Nephron progenitor cell (in vitro differentiated cells): ENCODE measurements at places on chromosomes 13 and 19.
A peak's percentile ranks its signal among the peaks of the same experiment; 100 is the strongest.

GRCh38 chr19:42497492-42498168 is 30.7 kb downstream of the CEACAM1 start:
- DNase-seq: peak; percentile 25

DNA sequence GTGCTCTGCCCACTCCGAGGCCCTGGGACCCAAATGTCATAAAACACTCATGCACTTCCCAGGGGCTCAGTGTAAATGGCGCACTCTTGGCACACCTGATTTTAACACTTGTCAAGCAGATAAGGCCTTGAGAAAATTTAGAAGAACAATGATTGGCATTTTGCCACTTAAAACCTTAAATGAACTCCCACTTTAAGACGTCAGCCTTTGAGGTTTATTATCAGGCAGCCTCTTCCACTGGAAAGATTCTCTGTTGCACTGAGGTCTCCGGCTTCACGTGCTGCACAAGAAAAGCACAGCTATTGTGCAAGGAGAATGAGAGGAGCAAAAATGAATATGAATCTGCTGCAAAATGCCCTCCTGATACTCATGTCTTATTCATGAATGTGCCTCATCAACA is 38.5 kb upstream of the ATP11A start:
- no peak for DNase-seq

DNA sequence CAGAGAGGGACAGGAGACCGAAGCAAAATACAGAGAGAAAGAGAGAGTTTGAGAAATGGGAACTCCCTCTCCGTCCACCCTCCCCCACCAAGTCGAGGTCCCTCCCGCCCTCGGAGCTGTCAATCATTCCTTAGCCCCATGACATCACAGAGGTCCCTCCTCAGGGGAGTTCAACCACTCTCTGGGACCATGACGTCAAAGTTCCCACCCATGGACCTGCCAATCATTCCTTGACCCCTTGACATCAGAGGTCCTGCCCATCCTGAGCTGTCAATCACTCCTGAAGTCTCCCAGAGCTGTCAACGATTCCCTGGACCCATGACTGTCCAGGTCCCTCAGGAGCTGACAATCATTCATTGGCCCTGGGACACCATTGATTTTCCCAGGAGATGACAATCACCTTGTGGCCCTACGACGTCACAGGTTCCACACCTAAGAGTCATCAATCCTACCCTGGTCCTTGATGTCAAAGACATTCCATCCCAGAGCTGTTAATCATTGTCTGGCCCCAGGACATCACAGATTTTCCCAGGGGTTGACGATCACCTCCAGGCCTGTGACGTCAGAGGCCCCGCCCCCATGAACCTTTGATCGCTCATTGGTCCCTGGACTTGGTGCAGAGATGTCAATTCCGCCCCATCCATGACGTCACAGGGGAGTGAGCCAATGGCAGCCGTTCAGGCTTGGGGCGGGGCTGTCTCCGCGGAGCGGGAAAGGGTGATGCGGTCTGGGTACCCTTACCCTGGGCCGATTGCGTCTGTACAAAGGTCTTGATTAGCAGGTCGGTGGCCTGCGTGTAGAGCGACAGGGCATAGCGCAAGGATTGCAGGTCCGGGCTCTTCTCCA is 61.7 kb downstream of the COLGALT1 start:
- DNase-seq: peak; percentile 45

DNA sequence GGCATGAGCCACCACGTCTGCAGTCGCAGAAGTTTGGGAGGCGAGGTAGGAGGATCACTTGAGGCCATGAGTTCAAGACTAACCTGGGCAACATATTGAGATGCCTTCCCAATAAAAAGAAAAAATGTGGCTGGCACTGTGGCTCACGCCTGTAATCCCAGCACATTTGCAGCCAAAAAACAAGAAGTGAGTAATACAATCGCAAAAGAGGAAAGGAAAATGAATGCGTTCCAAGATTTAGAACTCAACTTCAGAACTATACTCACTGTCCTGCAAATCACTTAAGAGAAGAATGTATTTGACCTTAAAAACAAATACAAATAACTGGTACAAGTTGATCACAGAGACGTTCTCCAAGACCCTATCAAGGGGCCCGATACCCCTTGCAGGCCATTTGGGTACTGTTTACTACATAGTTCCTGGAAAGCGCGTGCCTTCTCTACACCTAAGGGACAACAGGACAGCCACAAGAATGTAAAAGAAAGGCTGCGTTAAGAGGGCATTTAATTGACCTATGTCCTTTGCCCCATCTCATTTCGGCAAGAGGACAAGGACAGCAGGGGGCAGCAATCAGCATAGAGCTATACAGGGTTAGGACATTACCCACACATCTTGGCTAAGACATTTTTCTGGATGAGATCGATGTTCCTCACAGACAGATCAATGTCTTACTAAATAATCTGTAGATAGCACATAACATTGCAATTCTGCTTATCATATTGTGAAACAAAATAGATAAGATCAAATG is 41.3 kb downstream of the FLT3 start:
- DNase-seq: peak; percentile 20

DNA sequence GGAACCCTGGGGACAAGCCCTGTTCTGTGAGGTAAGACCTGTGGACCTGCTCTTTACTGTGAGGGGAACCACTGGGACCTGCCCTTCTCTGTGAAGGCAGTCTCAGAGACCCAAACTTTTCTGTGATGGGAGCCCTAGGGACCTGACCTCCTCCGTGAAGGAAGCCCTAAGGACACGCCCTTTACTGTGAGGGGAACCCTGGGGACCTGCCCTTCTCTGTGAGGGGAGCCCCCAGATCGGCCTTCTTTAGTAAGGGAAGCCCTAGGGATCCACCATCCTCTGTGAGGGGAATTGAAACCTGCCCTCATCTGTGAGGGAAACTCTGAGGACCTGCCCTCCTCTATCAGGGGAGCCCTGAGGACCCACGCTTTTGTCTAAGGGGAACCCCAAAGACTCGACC is 343.5 kb downstream of the UQCRFS1 start:
- DNase-seq: no peak

- no peak for DNase-seq
Observed at GRCh38 chr13:102606537-102607309, 9.9 kb downstream of the TPP2 start.

DNA sequence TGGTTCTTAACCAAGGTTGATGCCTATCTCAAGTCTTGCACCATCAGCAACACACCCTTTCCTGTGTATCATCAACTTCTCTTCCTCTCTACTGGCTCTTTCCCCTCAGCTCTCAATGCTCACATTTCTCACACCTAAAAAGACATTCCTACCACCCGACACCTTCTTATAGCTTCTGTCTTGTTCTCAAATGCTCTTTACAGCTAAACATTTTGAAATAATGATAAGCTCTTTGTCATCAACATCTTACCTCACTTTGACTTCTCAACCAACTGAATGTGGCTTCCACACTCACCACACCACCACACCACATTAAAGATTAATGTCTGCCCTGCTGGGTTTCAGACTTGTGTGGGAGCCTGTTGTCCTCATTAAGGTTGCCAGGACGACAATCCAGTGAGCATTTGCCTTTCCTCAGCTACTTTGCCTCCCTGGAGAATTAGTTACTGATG is 67.8 kb downstream of the RXFP2 start:
- no peak for DNase-seq

DNA sequence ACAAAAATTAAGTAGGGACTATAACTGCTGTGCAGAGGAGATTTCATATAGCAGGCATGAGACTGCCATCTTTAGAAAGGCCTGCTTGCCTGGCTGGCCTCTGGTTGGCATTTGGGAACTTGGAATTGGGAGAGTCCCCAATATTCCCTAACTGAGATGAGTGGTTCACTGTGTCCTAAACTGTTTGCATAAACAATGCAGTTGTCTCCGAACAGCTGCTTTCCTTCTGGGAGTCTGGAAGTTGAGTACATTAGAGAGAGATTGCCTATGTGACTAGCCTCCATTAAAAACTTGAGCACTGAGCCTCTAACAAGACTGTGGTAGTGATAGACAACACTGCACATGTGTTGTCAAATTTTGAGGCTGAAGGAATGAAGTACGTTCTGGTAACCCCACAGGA is 47.4 kb downstream of the STOML3 start:
- no peak for DNase-seq

DNA sequence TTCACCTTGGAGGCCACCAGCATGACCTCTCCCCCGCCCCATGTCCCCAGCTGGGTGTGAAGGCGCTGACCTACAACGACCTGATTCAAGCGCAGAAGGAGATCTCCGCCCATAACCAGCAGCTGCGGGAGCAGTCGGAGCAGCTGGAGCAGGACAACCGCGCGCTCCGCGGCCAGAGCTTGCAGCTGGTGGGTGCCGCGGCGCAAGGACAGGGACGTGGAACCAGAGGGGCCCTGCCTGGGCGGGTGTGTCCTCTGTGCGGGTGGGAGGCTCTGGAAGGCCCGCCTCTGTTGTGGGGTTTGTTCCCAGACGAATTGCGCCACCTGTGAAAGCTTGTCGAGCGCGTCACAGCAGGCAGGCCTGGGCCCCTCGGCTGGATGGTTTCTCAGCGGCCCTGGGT is 22.3 kb downstream of the PLEKHJ1 start:
- DNase-seq: peak; percentile 56

- no peak for DNase-seq
Observed at GRCh38 chr13:111664696-111665095, 344.3 kb downstream of the TEX29 start.

DNA sequence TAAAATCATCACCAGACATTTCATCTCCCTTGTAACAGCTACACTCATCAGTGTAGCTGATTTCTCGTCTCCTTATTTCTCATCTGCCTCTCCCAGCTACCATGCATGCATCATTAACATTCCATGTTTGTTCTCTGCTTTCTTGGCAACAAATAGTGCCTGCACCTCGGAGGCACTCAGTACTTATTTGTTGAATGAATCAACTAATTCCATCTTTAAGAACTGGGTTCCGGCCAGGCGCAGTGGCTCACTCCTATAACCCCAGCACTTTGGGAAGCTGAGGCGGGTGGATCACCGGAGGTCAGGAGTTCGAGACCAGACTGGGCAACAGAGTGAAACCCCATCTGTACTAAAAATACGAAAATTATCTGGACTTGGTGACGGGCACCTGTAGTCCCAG is 63.9 kb upstream of the GTF3A start:
- DNase-seq: no peak

DNA sequence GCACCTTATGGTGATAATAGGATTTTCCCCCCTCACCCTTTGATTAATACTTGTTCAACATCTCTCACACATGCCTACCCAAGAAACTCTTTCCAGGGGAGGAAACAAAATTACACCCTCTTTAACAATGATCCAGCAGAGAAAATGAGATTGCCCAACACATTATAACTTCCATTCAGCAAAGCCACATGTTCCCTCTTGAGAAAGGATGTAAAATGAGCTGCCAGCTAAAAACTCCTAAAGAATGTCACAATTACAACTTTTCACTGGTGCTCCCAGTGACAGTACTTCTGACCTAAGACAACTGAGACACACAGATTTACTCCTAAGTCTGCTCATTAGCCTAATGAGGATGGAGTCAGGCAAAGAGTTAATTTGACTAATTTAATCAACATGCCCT is 621.4 kb downstream of the DIAPH3 start:
- DNase-seq: no peak

- no peak for DNase-seq
Observed at GRCh38 chr19:44726465-44726864, 22.0 kb upstream of the BCL3 start.

DNA sequence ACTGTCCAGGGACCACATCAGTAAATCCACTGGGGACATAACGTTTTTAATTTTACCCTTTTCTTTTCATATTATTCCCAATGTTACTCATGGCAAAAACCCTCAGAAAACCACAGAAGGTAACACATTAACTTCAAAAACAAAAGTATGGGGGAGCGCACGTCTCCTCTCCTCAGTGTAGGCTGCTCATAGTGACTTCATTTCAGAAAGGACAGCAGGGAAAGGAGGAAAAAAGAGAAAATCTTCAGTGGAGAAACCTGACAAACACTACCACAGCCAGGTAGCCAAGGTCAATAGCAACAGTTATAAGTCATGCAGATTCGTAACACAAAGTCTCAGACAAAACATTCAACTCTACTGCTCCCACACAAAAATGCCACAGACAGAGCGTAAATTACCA is 21.4 kb downstream of the DZIP1 start:
- no peak for DNase-seq

GRCh38 chr19:16851031-16851712 is 22.0 kb downstream of the SIN3B start:
- DNase-seq: no peak

DNA sequence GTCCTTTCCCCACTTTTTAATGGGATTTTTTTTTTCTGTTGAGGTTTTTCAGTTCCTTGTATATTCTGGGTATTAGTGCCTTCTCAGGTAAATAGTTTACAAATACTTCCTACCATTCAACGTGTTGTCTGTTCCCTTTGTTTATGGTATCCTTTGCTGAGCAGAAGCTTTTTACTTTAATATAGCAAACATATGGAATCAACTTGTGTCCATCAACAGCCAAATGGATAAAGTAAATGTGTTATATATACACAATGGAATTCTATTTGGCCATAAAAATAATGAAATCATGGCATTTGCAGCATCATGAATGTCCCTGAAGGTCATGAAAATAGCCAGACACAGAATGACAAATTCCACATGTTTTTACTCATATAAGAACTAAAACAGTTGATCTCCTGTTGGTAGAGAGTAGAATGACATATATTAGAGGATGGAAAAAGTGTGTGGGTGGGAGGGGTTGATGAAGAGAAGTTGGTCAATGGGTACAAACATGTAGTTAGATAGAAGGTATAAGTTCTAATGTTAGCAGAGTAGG is 500.8 kb downstream of the SLITRK6 start:
- no peak for DNase-seq
